ENCODE measurements at places on chromosomes 4 and X.

DNA sequence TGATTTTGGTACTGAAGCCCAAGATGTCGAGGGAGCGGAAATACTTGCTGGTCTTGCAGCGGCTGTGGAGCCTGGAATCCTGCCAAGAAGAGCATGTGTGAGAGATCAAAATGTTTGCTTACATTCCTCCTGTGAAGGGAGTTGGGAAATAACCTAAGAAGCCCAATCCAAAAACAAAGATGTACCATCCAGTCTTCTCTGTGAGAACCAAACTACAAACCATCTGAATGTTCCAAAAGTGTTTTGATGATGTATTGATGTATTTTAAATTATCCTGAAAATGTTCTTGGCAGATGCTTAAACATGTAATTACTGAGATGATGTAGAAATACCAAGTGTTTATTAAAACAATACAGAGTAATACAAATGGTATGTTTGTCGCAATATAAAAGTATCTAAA, 10.1 kb upstream of the ADH1A start:
- DNase-seq = peak; percentile 80

- no peak for DNase-seq
These were observed 2.7 kb downstream of the PNMA6E start for GRCh38 chrX:153398275-153398960.

DNA sequence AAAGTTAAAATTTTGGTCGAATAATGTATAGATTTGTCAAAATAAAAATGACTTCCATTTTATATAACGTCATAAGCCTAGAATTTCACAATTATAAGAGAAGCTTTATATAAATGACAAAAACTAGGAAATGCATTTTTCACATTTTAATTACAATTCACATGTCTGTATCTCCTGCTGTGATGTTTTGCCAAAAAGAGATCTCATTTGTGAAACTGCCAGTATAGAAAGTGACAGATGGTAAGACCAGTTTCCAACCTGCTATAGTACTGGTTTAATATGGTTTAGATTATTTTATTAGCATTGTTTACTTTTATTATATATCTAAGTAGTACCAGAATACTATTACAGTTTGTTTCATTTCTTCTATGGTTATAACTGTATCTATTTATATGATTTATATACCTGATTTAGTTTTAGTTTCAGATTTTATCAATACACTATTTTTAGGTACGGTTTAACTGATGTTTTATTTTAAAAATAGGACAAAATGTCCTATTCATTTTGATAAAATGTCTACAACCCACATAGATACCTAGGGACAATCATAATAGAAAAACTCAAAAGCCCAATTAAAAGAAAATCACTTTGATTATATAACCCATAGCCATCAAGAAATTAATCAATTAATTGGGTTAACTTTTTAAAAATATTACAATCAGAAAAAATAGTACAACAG, 5.4 kb upstream of the CCSER1 start:
- DNase-seq = no peak

GRCh38 chrX:55167901-55168300, 52.2 kb upstream of the PAGE5 start:
- DNase-seq = no peak

GRCh38 chrX:127317159-127317558, 497.6 kb downstream of the PRR32 start:
- no peak for DNase-seq

- peak; percentile 30 for DNase-seq
These were observed 952.9 kb downstream of the FAT4 start for GRCh38 chr4:126267689-126268088.

- DNase-seq = peak; percentile 15
These were observed 114.6 kb downstream of the RBM47 start for GRCh38 chr4:40515037-40515397.

DNA sequence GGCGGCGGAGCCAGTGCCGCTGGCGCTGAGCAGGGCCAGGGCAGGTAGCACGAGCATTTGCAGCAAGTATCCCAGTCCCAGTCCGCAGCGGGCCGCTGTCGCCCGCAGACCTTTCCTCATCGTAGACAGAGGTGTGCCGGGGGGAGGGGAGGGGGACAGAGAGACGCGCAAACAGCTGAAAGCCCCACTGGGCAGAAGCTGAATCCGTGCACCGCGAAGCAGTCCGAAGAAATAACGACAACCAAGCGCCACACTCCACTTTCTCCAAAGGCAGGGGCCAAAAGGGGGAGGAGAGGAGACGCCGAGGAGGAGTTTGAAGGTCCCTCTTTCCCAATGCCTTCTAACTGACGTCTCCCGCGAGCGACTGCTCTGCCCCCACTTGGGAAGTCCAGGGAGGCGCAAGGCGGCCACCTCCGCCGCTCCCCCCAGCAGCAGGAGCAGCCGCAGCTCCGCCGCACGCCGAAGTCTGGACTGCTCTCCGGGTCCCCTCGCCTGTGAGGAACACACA, at the start of gene UNC5C:
UNC5C (minus strand) TSS at position 236 of the 508 bp plus-strand sequence.
- peak; percentile 37 for DNase-seq

- DNase-seq = peak; percentile 2
These were observed 140.6 kb downstream of the GPM6A start for GRCh38 chr4:175671491-175671934.

DNA sequence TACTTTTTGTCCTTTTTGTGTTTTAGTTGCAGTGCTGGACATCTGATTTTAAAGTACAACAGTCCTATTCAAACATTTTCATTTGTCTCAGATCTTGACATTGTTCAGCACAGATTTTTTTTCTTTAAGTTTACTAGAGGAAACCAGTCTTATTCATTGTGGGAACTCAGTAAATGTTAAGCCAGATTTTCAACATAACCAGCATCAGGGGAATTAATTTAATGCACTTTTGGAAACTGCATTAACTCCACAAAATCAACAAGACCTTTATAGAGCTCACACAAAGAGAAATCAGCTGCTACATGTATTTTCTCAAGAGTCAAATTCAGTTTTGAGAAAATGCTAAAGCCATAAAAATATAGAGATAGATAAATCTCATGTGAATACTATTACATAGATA, 9.9 kb downstream of the CPE start:
- no peak for DNase-seq

GRCh38 chr4:75391489-75392166, 122.6 kb downstream of the RCHY1 start:
- DNase-seq = no peak
